ENCODE measurements at places on chromosomes 13 and 19.

DNA sequence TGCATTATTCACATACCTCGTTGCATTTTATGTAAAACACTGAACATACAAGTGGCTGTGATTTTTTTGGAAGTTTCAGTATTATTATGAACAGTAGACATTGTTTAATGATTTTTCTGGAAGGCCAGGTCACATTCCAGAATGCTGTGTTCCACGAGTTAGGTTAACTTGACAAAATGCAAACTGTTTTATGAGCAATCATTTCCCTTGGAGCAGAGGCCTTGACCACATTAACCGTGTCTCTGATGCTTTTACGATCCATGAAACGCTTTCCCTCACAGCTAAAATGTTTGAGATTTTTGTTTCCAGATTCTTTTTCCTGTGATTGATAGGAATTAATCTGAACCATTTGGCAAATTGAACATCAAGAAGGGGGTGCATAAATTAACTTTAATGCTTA, 57.8 kb downstream of the MBNL2 start:
- DNase-seq, result no peak

- no peak for DNase-seq
These were observed 10.2 kb downstream of the C2CD4C start for GRCh38 chr19:398719-399118.

- no peak for DNase-seq
These were observed 204.6 kb upstream of the TSHZ3 start for GRCh38 chr19:31553846-31554215.

DNA sequence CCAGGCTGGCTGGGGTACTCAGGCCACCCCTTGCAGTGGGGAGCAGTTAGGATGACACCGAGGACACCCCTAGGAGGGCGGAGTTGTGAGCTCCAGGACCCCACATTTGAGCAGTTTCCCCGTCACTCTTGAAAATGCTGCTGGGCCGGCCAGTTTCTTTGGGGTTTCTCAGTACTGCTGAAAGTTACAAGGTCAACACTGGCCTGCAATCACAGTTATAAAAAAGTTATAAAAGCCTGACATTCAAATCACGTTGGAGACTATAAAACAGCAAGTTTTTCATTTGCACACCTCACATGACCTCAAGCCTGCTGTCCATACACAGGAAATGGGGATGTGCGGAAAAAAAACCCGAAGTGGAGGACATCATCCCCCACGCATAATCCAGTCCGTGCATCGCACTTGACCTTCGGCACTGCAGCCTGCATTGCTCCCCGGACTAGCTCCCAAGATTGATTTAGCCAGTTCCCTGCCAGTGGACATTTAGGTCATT, 27.0 kb downstream of the DNM2 start:
- no peak for DNase-seq

DNA sequence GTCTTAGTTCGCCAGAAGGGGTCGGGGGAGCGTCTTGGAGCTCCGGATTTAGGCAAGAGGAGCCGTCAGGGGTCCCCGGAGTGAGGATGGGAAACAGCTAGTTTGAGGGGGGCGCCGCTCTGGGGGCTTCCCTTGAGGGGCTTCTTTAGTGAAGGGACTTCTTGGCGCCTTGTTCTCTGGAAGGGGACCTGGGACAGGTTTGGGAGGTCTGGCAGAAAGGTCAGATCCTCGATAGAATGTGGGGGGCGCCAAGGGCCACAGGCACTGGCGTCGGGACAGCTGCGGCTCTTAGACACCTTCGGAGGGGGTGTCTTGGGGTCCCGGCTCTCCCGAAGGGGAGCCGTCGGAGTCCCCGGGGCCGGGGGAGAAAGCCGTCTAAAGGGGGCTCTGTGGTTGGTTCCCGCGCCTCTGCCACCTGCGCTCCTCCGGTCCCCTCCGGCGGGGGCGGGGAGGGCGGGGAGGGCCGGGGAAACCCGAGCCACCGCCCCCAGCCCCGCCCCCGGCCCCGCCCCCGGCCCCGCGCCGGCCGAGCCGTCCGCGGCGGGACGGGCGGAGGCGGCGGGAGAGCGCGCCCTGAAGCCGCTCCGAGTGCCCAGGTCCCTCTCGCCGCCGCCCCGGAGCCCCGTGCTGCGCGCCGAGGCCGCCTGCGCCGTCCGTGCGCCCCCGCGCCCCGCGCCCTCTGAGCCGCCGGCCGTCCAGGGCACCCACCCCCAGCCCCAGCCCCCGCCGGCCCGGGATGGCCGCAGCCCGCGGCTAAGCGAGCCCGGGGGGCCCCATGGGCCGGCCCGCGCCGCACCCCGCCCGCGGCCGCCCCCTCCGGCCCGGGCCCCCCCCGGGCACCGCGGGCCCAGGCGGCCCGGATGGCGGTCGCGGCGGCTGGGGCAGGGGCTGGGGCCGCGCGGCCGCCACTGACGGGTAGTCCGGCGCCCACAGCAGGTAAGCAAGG, at the start of gene NRTN:
TSS of gene NRTN (plus strand) at position 552 of the 946 bp plus-strand sequence. CDS start 19,099 bp downstream, outside the sequence.
- no peak for DNase-seq

- DNase-seq, result no peak
These were observed 10.4 kb upstream of the NANOS2 start for GRCh38 chr19:45924891-45925447.

GRCh38 chr19:55541091-55541490, 4.2 kb upstream of the SBK2 start:
- DNase-seq, result no peak

DNA sequence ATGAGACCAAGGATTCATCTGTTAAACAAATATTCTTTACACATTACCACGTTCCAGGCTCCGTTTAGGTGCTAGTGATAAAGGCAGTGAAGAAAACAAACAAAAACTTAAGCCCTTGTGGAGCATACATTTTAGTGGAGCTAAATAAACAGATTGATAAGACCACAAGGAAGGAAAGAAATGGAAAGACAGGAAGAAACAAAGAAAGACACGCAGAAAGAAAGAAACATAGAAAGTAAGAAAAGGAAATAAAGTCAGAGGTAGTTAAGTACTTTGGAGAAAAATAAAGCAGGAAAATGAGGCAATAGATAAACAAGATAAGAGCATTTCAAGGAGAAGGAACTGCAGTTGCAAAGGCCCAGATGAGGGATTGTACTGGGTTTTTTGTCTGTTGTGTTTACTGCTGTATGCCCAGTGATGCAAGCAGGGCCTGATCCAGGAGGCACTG, 998 bp downstream of the NFKBIB start:
- no peak for DNase-seq

- DNase-seq, result peak; percentile 5
These were observed 447.2 kb downstream of the RFC3 start for GRCh38 chr13:34265046-34265679.

DNA sequence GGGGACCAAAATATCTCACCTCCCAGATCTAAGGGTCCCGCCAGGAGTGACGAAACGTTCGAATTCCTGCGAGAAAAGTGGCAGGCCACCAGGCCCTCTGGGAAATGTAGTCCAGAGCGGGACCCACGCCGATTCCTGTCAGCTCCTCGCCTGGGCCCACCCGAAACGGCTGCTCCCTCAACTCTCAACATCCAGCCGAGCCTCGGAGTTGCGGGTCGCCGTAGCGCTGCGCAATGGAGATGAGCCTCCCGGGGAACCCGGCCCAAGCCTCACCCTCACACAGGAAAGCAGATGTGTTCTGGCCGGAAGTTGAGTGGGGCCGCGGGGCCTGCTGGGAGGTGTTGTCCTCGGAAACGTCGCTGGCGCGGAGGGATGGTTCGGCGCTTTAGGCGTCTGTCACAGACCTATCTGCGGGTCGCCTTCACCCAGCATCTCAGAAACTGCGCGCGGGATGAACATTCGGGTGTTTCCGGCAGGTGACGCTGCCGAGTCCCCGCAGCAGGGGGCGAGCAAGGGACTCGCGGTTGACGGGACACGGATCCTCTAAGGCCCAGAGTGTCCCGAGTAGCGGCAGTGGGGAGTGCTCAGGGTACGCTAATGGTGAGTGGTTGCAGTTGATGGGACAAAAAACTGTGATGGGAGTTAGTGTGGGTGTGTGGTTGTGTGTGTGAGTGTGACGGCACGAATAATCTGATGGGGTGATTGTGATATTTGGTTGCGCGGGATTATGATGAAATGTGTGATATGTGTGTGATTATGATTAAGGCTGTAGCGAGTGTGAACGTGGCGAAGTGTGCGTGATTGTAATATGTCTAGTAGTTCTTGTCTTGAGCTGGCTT, at the start of the genes ZNF568 and ZNF829:
TSS of gene ZNF568 (plus strand) at position 341 of the 839 bp plus-strand sequence. CDS start 6,439 bp downstream, outside the sequence.
TSS of gene ZNF829 (minus strand) at position 300 of the 839 bp plus-strand sequence. CDS start 1,124 bp downstream, outside the sequence.
- peak; percentile 76 for DNase-seq

GRCh38 chr13:97367016-97367822, 66.8 kb upstream of the RAP2A start:
- no peak for DNase-seq

- DNase-seq, result no peak
These were observed 1701.0 kb downstream of the SLITRK5 start for GRCh38 chr13:89372193-89372592.

- DNase-seq, result no peak
These were observed 3.3 kb downstream of the MLLT1 start for GRCh38 chr19:6276447-6276846.

- DNase-seq, result peak; percentile 87
These were observed 16.1 kb downstream of the ZFR2 start for GRCh38 chr19:3852614-3853254.

DNA sequence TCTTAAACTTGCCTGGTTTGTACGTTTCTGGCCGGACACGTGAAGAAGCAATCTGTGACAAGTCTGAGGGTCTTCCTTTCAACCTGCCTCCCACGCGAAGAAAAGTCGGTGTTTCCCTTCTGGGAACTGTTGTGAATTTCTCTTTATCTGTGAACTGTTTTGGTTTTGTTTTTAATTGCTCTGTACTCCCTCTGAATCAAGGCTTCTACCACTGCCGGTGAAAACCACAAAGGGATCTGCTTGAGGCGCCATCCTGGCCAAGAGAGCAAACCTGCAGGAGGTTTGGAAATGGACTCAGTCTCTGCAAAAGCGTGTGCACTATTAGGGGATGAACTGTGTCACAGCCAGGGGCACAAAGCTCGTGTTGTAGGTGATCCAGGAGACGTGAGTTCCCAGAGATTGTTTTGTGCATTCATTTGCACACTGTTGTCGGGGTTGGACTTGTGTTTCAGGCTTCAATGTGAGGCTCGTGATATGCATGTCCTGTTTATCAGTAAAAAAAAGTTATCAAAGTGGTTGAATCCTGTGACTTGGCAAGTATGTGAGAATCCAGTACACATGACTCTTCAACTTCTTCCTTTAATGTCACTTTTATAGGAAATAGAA, 9.7 kb downstream of the SIGLEC8 start:
- no peak for DNase-seq

DNA sequence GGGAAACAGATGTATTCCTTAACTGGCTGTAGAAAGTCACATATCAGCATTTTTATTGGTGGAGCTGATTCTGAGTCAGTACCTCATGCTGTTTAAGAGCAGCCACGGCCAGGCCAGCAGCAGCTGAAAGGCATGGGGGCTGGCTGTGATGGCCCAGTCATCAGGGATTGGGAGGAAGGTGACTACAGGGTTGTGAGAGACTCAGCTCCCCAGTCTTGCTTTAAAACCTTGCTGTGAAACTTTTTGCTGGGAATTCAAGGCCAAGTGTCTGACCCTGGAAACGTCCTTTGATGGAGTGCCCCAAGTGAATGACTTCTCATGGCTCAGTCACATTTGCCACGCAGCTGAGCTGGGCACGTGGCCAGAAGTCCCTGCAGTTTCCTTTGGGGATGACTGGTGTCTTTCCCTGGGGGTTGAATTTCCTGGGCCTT, 39.1 kb upstream of the RNF113B start:
- peak; percentile 13 for DNase-seq

DNA sequence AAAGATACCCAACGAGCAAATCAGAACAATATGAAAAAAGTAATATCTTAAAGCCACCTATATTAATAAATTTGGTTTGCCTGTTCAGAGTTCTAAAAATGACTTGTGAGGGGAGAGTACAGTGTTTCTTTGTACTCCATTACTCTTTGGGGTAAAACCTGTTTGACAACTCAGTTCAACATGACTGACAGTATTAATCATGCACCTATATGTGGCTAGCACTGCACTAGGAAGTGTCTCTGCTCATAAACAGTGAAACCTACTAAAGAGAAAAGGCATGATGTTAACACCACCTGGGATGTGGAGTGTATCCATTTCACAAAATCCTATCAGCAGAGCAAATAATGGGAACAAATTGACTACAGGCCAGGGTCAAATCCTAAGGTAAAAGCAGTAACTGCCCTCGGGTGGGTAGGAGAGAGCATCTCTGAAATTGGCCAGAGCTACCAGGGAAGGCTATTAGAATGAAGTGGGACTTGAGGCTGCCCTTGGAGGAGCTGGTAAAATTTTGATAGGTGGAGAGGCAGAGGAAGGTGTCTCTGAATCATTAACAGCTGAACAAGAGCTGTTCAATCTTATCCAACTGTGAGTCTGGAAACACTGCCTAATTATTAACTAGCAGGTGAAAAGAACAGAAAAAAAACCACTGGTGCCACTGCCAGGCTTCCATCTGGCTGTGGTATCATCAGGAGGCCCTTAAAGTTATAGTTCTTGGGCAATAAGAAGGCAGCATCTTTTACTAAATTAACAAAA, 365.1 kb downstream of the DNAJC15 start:
- no peak for DNase-seq

GRCh38 chr13:91017669-91018053, 329.8 kb upstream of the MIR17HG start:
- no peak for DNase-seq

- no peak for DNase-seq
These were observed 1.6 kb upstream of the ZBTB7A start for GRCh38 chr19:4068047-4068966.

GRCh38 chr19:19420570-19421298, 15.3 kb downstream of the GATAD2A start:
- DNase-seq, result no peak

- DNase-seq, result no peak
These were observed 154.5 kb downstream of the DCT start for GRCh38 chr13:94324767-94325540.

- DNase-seq, result no peak
These were observed 17.8 kb upstream of the GRAMD1A start for GRCh38 chr19:34982275-34982674.

DNA sequence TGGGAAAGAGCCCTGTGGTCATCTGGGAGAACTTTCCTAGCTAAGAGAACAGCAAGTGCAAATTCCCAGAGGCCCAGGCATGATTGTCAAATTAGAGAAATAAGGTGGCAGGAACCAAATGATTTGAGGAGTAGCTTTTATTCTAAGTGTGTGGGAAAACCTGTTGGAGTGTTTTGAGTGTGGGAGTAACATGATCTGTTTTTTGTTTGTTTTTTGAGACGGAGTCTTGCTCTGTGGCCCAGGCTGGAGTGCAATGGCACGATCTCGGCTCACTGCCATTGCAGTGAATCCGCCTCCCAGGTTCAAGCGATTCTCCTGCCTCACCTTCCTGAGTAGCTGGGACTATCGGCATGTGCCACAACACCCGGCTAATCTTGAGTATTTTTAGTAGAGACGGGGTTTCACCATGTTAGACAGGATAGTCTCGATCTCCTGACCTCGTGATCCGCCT, 2.4 kb downstream of the SAE1 start:
- DNase-seq, result no peak

DNA sequence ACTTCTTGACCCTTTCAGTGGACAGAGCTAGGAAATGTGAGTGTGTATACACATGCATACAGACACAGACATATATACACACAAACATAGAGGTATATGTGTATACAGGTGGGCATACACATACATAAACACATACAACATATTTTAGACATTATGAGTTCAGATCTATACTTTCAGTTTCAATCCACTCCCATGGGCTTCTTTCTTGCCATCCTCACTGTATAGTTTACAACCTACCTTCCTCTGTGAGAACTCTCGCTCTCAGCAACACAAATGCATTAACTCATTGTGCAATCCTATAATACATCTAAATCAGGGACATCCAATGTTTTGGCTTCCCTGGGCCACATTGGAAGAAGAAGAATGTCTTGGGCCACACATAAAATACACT, 21.2 kb upstream of the SCEL start:
- no peak for DNase-seq

GRCh38 chr19:2797280-2797679, 12.0 kb downstream of the THOP1 start:
- DNase-seq, result no peak
